Fibroblast of mammary gland (primary cell): ENCODE measurements at places on chromosomes 1 and 21.

DNA sequence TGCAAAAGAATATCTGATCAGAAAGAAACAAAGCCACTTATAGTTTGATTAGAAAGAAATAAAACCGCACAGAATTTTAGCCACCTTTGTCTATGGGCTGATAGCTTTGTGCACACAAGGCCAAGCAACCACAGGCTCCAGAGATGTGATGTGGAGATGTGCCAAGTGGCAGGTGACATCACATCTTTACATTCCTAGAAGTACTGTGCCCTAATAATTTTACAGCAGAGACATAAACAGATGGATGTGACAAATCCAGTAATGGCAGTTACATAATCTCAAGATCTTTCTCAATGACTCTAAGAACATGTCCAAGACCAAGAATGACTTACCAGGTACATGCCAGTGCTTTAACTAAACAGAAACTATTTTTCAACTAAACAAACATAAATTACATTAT lies 159.5 kb downstream of the LTN1 start:
- no peak for DNase-seq

- peak; percentile 74 for DNase-seq
These were observed at the start of gene SELENBP1 for GRCh38 chr1:151372058-151372934. SELENBP1 (minus strand) TSS chr1:151372705; CDS start chr1:151372641, 64 bp downstream.

DNA sequence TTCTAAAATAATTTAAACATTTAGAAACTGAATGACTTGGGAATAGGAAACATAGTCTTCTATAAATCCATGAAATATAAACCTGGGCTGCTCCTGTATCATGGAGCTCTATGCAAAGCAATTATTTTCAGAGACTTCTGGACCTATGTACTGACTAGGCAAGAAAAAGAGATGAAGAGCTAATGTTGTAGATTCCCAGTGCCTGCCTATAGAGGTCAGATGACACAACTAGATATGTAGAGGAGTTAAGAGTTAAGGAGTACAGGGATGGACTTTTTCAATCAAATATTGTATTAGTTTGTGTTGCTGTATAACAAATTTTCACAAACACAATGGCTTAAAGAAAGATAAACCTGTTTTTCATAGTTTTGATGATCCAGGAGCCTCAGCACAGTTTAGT lies 1434.5 kb downstream of the KCNT2 start:
- DNase-seq, result no peak

GRCh38 chr1:234515411-234515810 lies 36.4 kb upstream of the TARBP1 start:
- peak; percentile 71 for DNase-seq
